Thoracic aorta (tissue), 2 donors: ENCODE measurements at places on chromosomes 7 and 10. TPM values are rescaled to one million over a fixed set of nuclear protein-coding genes. Genes with fewer than 3 reads are reported as not detected.

GRCh38 chr7:40234046-40234445 is 99.2 kb downstream of the SUGCT start:
- DNase-seq: no peak

DNA sequence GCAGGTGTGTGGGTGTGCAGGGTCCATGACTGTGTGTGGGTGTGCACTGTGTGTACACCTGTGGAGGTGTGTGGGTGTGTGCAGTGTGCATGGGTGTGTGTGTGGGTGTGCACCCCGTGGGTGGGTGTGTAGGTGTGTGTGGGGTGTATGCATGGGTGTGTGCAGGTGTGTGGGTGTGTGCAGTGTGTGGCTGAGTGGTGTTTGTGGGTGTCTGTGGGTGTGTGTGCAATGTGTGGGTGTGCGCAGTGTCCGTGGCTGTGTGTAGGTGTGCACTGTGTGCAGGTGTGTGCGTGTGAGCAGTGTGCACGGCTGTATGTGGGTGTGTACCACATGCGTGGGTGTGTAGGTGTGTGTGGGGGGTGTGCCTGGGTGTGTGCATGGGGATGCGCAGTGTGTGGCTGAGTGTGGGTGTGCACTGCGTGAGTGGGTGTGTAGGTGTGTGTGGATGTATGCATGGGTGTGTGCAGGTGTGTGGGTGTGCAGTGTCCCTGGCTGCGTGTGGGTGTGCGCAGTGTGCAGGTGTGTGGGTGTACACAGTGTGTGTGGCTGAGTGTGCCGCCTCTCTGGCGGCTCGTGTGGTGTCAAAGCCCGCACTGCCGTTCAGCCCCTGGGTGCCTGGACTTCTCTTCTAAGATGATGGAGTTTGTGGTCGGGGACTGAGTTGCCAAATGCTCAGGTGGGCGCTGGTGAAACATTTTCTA is 208.3 kb downstream of the DNAJB6 start:
- DNase-seq: no peak

DNA sequence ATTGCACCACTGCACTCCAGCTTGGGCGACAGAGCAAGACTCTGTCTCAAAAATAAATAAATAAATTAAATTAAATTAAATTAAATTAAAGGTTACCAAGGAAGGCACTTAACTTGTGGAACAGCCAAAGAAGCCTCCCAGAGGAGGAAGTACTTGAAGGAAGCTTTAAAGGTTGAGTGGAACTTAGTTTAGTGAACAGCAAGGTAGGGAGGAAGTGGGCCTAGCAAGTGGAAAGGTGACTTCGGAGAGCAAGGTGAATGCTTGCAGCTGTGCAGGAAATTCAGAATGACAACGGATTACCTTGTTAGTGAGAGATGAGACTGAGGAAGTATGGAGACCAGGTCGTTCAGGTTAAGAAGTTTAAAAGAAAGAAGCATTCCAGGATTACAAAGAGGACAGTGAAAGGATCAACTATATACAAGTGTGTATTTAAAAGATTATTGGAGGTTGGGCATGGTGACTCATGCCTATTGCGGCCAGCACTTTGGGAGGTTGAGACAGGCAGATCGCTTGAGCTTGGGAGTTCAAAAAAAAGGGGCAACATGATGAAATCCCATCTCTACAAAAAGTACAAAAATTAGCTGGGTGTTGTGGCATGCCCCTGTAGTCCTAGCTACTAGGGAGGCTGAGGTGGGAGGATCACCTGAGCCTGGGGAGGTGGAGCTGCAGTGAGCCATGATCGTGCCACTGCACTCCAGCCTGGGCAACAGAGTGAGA is 12.8 kb upstream of the RPEL1 start:
- no peak for DNase-seq

DNA sequence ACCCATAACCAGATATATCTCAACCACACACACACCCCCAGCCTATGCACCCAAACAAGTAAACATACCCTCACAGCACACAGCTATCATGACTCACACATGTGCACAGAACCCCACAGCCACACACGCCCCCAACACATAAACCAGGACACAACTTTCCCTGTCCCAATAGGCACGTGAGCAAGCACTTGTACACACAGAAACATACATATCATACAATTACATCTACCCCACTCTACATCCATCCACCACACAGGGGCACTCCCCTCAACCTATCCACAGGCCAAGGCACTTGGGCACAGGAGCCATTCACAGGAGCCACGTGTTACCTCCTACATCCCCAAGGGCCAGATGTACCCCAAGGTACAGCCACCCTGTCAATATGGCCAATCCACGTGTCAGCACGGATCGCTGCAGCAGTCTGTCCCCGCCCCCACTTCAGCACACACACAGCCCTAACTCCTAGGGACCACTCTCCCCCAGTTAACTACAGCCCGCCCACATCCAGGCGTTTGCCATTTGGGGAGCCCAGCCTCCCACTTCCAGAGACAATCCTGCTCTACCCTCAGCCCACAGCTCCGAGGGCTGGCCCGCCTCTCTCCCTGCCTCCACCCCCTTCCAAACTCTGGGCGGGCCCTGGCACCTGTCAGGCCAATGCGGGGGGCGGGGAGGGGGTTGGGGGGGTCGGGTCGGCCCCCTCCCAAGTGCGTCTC is 163.5 kb downstream of the SH3PXD2A start:
- no peak for DNase-seq

DNA sequence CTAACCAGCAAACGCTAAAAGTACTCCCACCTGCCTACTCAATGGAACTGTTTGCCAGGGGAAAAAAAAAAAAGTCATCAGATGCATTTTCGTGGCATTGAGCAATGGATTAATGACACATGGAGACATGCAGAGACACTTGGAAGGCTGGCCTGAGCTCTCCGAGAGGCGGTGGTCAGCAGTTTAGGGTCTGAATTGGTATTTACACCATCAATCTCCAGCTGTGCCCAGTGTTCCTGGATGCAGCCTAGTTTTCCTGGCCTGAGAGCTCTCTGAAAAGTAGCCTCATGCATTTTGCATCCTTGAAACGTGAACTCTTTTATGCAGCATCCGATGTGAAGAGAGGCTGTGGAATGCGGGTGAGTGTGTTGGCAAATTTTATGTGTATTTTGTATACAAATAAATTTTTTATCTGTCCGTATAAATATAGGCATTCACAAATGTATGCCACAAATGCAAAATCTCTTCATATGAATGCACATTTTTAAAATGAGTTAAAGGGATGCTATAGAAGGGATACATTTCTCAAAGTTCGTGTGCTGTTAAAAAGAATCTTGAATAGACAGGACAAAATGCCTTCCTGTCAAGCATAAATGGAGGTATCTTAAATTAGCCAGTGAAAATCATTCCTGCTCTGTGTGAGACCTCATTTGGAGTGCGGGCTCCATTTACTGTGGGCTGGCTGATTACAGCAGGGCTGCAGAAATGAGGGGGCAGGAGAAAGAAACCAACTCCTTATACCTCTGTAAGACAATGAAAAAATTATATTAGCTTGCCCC is 137.7 kb upstream of the PFKP start:
- no peak for DNase-seq

- DNase-seq: peak; percentile 2
Measured at GRCh38 chr7:149126662-149127266, 640 bp upstream of the ZNF425 start.

- DNase-seq: no peak
Measured at GRCh38 chr10:48274636-48275035, at the start of gene FRMPD2. FRMPD2 (minus strand) TSS chr10:48274696; CDS start chr10:48274567, 129 bp downstream.

DNA sequence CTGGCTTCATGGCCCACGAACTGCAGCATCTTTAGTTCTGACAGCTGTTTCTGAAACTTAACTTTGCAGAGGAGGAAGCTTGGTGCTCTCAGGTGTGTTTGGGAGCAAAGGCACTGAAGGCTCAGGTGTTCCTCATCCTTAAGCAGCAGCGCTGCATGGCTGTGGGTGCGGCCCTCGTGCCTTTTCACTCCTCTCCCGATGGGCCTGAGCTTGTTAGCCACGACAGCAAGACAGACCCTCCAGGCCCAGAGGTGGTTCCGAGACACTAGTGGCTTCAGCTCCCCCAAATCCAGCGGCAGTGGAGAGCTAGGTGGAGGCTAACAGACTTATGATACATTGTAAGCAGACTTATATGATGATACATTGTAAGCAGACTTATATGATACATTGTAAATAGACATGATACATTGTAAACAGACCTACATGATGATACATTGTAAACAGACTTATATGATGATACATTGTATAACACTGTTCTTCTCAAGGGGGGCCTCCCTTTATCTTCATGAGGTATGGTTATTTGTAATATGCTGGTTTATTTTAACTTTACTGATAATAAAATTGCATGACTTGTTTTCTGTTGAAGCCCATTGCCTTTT is 14.1 kb downstream of the PFKP start:
- DNase-seq: no peak

- DNase-seq: no peak
Measured at GRCh38 chr7:99631295-99632109, 14.8 kb downstream of the ZSCAN25 start.

DNA sequence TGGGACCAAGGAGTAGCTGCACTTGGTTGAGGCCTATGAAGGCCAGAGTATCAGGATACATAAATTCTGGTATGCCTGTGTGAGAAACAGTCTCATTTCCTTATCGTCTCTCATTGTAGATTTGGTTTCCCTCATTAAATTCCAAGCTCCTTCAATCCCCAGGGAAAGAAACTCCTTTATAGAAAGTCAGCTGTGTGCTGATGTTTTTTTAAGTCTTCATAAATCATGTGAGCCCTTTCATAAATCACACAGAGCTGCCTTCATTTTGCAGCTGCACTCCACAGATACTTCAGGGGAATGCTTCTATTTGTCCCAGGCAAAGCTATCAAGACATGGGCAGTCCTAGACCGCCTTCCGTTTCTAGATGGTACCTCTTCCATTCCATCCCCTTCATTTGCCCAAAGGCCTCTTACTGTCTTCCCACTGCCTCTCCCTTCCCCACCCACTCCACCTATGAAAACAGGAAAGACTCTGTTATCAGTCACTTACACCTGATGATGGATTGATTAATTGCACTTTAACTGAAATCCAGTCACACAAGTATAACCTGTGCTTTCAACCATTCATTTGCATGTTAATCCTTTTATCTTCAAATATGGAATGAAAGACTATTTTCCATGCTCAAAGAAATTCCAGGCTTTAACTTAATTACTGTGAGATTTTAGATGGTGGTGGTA is 290.2 kb downstream of the C7orf25 start:
- DNase-seq: no peak

DNA sequence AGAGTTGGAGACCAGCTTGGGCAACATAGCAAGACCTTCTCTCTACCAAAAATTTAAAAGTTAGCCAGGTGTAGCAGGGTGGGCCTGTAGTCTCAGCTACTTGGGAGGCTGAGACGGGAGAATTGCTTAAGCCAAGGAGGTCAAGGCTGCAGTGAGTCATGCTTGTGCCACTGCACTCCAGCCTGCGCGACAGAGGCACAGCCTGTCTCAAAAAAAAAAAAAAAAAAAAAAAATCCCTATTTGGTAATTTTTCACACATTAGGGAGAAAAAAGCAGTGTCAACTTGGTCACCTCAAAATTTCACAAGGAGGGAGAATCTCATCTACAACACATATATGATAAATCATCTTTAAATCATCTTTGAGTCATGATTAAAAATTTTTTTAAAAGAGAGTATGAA is 6.4 kb upstream of the ZNF398 start:
- DNase-seq: no peak

DNA sequence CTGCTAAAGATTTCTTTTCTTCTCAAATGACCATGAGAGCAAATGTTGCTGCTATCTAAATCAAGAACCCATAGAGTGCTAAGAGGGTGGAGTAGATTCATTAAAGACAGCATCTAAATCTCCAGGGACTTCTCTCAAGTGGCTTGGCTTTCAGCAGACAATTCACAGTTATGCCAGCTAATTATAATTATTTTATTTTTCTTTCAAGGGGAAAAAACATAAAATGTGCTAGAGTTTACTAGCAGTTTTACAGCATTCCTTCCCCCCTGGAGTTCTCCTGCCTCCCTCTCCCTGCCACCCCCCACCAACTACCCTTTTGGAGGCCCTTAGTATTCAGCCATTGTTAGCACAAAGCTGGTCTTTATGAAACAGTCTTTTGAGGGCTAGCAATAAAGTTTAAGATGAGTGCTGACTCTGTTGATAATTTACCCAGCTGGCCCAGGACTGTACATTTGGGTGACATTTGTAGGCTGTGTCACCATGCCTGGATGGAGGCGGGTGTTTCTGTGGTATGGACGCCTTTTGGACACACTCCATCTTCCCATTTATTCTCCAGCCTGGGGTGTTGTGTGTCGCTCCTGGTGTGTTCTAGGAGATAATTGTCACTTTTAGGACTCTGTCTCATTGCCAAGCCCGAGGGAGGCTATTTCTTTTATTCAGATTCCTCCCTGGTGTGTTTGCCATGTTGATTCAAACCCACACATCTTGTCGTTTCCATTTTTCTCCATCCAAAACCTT is 160.2 kb downstream of the CREB5 start:
- DNase-seq: no peak

DNA sequence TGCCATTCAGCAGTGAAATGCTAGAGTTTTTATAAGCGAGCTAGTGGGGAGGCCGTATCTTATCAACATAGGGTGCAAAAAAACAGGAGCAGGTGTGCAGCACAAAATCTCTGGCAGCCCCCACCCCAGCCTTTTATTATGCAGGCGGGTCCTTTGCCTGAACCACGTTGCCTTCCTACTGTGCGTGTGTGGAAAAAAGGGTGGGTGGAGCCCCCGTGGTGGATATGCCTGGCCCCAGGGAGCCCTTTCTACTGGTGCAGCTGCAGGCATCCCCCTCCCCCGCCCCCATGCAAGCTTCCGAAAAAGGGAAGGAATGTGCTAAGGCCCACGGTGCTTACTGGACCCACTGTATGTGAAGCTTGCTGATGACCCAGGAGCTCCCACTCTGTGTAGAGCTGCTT is 175.9 kb downstream of the USP6NL start:
- DNase-seq: no peak

DNA sequence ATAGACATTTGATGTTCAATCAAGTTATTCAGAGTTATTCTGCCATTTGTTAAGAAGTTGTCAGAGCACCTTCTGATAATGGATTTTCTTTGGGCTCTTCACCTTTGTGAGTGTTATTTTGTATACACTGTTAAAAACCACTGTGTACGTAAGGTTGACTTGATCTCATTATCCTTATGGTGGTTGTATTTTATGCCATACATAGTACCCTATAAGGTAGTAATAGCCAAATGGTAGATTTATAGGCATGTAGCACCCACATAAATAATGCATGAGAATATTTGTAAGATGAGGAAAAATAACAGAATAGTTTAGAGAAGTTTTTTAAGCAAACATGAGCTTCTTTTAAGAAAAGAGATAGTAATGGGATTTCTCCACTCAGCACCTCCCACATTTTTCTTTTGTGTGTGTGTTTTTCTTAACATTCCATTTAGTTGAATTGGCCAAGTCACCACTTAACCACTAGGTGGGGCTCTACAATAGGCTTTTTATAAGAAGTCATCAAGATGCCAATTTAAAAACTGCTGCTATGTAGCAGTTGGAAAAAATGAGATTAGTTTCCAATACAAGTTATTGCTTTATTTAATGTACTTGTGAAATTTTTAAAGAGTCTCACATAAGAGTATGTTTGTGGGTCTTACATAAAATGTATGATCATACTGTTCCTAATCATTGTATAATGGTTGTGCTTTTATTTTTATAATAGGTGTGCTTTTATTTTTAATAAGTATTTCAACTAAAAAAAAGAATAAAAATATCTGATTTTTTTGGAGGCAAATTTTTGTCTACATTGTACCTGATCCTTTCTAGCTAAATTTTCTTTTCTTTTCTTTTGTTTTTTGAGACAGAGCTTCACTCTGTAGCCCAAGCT is 41.1 kb upstream of the STMP1 start:
- peak; percentile 7 for DNase-seq

- no peak for DNase-seq
Measured at GRCh38 chr7:138853448-138853847, 55.5 kb upstream of the ATP6V0A4 start.

Gene ATAD1
- 25.3 TPM for total RNA-seq

Gene CLIP2
- total RNA-seq: 50.7 TPM

Gene CABCOCO1
- not detected for total RNA-seq

Gene ARHGEF5
- total RNA-seq: 10.4 TPM

Gene FGFBP3
- total RNA-seq: 2.0 TPM

Gene DIP2C
- 36.8 TPM for total RNA-seq

Gene GIMAP5
- 35.9 TPM for total RNA-seq
